G401 (cell line): ENCODE measurements at places on chromosomes 11 and 22. TPM values are rescaled to one million over a fixed set of nuclear protein-coding genes. Genes with fewer than 3 reads are reported as not detected.

DNA sequence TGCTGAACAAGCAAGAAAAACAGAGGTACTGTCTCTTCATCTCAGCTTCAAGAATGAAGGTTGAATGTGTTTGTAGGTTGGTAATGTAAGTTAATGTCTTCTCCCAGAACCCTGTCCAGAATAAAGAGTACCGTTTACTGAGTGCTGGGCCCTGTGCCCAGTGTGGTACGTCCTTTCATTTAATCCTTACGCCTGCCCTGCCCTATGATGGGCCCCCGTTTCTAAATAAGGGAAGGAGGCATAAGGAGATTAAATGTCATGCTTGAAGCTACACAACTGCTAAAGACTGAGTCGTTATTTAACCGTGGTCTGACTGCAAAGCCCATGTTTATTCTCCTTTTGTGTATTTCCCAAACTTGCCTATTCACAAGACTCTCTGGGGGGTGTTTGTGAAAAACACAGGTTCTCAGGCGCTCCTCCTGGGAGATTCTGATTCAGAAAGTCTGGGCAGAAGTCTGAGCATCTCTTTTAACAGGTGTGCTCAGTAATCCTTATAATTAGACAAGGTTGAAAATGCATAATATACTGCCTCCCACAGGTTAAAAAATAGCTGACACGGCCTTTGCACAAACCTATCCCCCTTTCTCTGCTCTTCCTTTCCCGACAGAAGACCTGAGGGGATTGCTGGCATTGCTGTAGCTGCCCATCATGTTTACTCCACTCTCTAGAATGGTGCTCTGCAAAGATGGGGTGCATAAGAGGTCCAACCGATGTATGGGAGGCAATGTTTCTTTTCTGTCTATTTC is 56.3 kb upstream of the ZBTB44 start:
- no peak for DNase-seq

DNA sequence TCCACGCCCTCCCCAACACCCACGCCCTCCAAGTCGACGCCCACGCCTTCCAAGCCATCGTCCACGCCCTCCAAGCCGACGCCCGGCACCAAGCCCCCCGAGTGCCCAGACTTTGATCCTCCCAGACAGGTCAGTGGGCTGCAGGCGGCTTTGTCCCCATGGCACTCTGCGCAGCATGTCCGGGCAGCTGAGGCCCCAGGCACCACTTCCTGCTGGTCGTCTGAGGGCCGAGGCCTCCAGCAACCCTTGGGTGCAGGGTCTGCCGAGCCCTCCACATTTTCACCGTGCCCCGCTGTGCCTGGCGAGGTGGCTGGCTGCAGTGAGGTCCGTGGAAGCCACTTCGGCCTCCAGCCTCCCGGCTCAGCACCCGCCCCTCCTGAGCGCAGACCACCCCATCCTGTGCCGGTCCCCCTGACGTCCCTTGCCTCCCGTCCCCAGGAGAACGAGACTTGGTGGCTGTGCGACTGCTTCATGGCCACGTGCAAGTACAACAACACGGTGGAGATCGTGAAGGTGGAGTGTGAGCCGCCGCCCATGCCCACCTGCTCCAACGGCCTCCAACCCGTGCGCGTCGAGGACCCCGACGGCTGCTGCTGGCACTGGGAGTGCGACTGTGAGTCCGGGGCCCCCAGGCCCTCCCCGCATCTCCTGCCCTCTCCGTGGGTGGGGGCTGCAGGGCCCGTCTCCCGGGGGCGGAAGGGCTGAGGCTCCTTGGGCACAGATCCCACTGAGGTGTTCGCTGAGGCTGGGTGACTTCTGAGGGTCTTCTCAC is 26.8 kb downstream of the MUC2 start:
- DNase-seq, result no peak

DNA sequence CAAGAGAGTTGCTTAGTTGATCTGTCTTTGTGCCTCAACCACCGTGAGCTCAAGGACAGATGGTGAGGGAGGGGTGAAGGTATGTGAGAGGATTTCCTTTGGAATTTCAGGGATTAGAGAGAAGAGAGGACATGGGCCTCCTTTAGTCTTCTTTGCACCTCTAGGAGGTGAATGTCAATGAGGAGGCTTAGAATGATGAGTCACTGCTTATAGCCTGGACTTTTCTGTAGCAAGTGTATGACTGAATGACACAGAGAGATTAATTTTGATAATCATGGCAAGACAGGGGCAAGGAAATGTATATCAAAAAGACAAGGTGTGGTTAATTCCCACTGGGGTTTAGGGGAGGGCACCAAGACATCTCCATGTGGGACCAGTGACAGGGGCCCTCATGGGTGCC is 947.3 kb upstream of the TENM4 start:
- DNase-seq, result no peak

DNA sequence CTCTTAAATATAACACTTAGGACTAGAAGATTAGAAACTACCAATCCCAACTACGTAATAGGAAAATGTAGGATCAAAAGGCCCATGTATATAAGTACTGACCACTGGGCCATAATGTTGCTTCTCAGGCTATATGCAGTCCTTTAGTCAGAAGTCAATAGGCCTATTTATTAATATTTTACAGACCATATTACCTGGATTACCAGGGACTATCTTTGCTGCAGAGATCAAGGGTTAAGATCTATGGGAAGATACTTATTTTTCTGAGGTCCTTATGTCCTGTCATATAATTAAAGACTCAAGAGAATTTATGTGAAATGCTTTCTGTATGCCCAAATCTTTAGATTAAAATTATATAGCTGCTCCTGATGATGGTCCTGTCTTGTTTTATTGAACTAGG is 57.2 kb downstream of the CTNND1 start:
- no peak for DNase-seq

GRCh38 chr11:45576461-45577215 is 88.8 kb downstream of the CHST1 start:
- DNase-seq, result no peak

DNA sequence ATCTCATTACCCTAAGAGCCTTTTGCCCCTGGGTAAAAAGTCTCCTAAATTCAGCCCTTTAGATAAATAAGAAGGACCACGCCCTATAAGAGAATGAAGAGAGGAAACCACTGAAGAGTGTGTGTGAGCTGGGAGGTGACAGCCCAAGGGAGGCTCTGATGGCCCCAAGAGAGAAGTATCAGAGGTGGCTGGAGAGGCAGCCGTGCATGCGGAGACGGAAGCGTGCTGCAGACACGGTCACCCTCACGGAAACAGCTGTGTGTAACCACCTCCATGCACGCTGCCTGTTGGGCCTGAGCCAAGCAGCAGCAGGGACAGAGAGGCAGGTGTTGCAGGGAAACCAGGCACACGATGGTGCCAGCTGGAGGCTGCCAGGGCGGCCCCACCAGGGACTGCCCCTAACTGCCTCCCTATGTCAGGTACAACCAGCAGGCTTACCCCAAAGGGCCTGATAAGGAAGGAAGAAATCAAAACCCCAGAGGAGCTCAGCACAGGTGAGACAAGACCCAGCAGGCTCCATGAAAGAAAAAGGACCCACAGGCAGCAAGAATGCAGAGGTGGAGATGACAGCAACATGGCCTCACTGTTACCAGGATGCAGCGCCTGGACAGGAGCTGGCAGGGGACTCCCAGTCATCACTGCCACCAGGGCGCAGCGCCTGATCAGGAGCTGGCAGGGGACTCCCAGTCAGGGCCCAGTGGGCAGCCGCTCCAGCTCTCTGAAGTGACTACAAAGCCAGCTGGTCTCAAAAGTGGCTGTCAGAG is 7.8 kb downstream of the LARGE2 start:
- DNase-seq, result no peak

GRCh38 chr11:33360642-33361041 is 103.5 kb downstream of the HIPK3 start:
- DNase-seq, result no peak

DNA sequence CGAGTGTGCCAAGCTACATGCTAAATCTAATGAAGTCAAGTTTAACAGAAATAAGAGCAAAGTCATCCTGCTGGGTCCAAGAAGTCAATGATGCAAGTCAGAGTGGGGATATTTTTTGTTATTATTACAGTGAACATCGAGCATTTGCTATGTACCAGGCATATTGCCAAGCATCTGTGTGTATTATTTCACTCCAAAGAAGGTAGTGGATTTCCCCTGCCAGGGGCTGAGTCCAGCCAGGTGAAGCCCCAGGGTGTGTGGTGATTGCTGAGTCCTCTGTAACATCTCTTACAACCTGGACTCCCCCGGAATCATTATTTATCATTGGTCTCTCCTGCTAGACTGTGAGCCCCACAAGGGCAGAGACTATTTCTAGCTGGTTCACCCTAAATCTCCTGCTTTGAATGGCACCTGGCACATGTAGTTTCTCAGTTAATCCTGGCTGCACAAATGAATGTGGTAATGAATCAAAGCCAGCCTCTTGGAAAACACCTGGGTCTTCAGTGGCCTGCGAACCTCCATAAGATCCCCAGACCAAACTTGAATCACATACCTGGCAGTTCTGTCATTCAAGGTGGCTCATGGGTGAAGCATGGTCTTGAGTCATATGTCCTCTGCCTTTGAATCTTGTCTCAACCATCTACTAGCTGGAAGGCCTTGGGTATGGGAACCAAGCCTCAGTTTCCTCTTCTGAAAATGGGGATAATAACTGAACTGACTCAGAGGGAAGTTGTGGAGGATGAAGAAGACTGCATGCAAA is 549.2 kb downstream of the MIAT start:
- DNase-seq, result no peak

- no peak for DNase-seq
Measured at GRCh38 chr11:84655712-84656111, 971.4 kb downstream of the DLG2 start.

DNA sequence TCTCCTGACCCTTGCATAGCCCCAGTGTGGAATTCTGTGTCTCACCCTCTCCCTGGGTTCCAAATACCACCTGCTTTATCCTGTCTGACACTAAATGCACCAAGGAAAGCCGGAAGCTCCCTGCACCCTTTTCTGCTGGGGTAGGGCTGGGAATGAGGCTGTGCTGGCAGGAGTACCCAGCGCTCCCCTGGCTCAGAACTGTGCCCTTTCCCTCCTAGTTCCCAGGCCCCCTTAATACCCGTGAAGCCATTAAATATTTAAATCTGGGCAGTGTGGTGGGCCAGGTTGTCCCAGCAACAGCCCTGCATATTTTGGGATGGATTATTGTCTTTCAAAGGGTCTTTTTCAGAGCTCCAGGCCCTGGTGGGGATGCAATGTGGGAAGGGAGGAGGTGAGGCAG is 63.0 kb downstream of the TP53I11 start:
- DNase-seq, result no peak

DNA sequence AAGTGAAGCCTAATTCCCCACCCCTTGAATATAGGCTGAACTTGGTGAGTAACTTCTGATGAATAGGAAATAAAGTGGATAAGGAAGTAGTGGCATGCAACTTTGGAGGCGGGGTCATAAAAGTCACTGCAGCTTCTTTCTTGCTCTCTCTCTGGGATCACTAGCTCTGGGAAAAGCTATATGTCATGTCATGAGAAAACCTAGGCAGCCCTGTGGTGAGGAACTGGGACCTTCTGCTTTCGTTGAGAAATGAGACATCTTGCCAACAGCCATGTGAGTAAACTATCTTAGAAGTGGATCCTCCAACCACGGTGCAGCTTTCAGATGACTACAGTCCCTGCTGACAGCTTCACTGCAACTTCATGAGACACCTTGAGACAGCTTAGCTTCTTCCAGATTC is 15.7 kb downstream of the ZNF214 start:
- DNase-seq, result no peak

DNA sequence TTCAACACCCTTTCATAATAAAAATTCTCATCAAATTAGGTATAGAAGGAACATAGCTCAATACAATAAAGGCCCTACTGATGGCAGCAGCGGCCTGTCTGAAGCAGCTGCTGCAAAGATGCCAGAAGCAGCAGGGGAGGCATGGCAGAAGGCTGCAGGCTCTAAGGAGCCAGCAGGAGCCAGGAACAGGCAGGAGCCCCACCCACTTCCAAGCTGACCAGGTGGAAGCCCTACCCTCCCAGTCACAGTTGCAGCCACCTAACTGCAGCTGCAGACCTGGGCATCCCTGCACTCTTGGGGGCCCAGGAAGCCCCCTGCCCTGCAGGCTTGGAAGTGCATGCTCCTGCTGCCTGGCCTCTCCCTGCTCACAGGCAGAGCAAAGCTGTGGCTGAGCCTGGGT is 18.2 kb upstream of the OR6A2 start:
- DNase-seq, result peak; percentile 82

- no peak for DNase-seq
Measured at GRCh38 chr11:66183494-66184048, 84.9 kb upstream of the RAB1B start.

DNA sequence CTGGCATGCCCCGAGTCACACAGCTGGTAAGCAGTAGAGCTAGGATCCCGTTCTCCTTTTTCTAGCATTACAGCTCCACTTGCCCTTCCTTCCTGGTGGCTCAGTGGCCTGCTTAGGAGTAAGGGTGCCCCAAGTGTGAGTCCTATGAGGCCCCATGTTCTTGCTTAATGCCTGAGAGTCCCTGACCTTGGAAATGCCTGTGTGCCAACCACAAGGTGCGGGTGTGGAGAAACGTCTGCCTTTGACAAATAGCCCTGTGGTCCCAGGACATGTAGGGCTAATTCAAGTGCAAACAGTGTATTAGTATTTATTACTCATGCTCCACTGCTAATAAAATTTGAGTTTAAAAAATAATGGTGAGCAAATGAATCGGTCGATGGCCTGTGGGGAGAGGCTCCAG is 18.4 kb downstream of the GRIK4 start:
- DNase-seq, result no peak

GSTT2 gene
- not detected in 2 replicates for total RNA-seq

DEPDC5 gene
- total RNA-seq, result 12.9 and 15.6 TPM in 2 replicates

GALNT18 gene
- 0.06 TPM in 1 of 2 replicates, not detected in the other for total RNA-seq

MOV10L1 gene
- not detected in 2 replicates for total RNA-seq

CYP2D6 gene
- total RNA-seq, result 0.95 and 3.1 TPM in 2 replicates
